Upper lobe of right lung (tissue), 1 donor: ENCODE measurements at places on chromosomes 12 and 14.

GRCh38 chr14:105021656-105022275 is 883 bp upstream of the CDCA4 start:
- DNase-seq, result peak; percentile 75

DNA sequence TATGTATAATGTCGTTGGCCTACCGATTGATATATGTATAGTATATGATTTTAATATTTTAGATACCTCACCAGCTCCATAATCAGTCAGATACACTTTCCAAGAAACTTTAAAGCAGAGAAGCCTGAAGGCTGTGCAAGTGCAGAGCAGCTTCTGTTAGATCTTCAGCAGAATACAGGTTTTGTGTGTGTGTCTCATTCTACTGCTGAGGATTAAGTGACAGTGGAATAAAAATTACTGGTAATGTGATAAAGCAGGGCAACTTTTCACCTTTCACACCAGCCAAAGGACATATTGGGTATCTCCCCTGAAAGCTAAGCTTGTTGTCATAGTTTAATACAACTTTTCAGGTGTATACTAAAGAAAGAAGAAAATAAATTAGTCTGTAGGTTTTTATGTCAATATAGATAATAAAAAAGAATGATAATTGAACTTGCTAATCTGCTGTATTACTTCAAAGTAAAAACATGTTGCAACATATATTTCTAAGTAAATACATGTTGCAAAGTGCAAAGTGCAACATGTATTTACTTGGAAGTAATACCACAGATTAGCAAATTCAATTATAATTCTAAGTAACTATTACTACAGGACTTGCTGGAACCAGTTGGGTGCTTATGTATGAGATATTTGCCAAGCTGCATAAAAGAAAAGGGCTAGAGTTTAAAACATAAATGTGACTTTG is 128.3 kb downstream of the SLC16A7 start:
- no peak for DNase-seq

GRCh38 chr12:117968826-117969659 is at the start of gene KSR2:
Gene KSR2 (minus strand): TSS chr12:117968990. CDS start chr12:117968255, 735 bp downstream.
- peak; percentile 95 for DNase-seq

GRCh38 chr14:97993508-97994019 is 1196.4 kb downstream of the VRK1 start:
- DNase-seq, result no peak
